ENCODE measurements at places on chromosomes 7 and 10. TPM values are rescaled to one million over a fixed set of nuclear protein-coding genes. Genes with fewer than 3 reads are reported as not detected.

The FAM180A gene
- 24.9 TPM for total RNA-seq

The MYO1G gene
- 0.11 TPM for total RNA-seq

The KNDC1 gene
- total RNA-seq = 3.2 TPM

The GIMAP7 gene
- not detected for total RNA-seq

The CYP3A5 gene
- 4.8 TPM for total RNA-seq

The GJC3 gene
- not detected for total RNA-seq

The STEAP1 gene
- 32.6 TPM for total RNA-seq

The FAM25G gene
- not detected for total RNA-seq

The OR2A1 gene
- not detected for total RNA-seq

The GHRHR gene
- total RNA-seq = not detected

The LOXL4 gene
- total RNA-seq = 129 TPM

The TAS2R5 gene
- total RNA-seq = 1.00 TPM

The FAM221A gene
- 2.0 TPM for total RNA-seq

The ATG9B gene
- 0.11 TPM for total RNA-seq

The C7orf57 gene
- not detected for total RNA-seq

The ZNF467 gene
- 0.22 TPM for total RNA-seq

The EN2 gene
- not detected for total RNA-seq

The TEX36 gene
- not detected for total RNA-seq

The RET gene
- 1.9 TPM for total RNA-seq

The OPN4 gene
- total RNA-seq = not detected

The CALML5 gene
- total RNA-seq = not detected

The AGAP9 gene
- total RNA-seq = 2.6 TPM

The GPR26 gene
- total RNA-seq = not detected

The BMPER gene
- 5.0 TPM for total RNA-seq

The SORCS3 gene
- total RNA-seq = under 0.01 TPM

The ZNF425 gene
- total RNA-seq = 1.9 TPM

The LGI1 gene
- total RNA-seq = not detected

The TMEM273 gene
- not detected for total RNA-seq

The ACSL5 gene
- total RNA-seq = 0.22 TPM

The EGR2 gene
- 1.6 TPM for total RNA-seq

The OIT3 gene
- under 0.01 TPM for total RNA-seq

The CPVL gene
- 1.4 TPM for total RNA-seq

The NKX1-2 gene
- not detected for total RNA-seq

The LRRD1 gene
- total RNA-seq = not detected

The PSD gene
- 3.9 TPM for total RNA-seq

The WNT8B gene
- total RNA-seq = not detected

The PDZD7 gene
- 1.4 TPM for total RNA-seq

The NAT16 gene
- under 0.01 TPM for total RNA-seq

The OR9A2 gene
- total RNA-seq = not detected

The LRRC17 gene
- total RNA-seq = 37.5 TPM

The GRM3 gene
- total RNA-seq = not detected

The CHRM2 gene
- total RNA-seq = 2.2 TPM

The CALHM1 gene
- not detected for total RNA-seq

The ANKRD61 gene
- 0.44 TPM for total RNA-seq

The TES gene
- total RNA-seq = 120 TPM

The GPR37 gene
- total RNA-seq = 1.5 TPM

The HTR7 gene
- total RNA-seq = 1.1 TPM

The GJD4 gene
- total RNA-seq = not detected

The TFAM gene
- total RNA-seq = 30.0 TPM

The CPA2 gene
- total RNA-seq = not detected

The HOXA13 gene
- total RNA-seq = 14.9 TPM

The ZNF804B gene
- not detected for total RNA-seq

The NCAPG2 gene
- total RNA-seq = 70.3 TPM

The IFIT1B gene
- not detected for total RNA-seq

The ELMO1 gene
- total RNA-seq = 0.50 TPM
